ENCODE measurements at places on chromosomes 3 and 15. TPM values are rescaled to one million over a fixed set of nuclear protein-coding genes. Genes with fewer than 3 reads are reported as not detected.

Gene ARPIN
- not detected for total RNA-seq

Gene MESP2
- total RNA-seq = 0.30 TPM

Gene EFCAB12
- total RNA-seq = 0.56 TPM

Gene BNC1
- total RNA-seq = not detected

Gene STAC
- 0.26 TPM for total RNA-seq

Gene CX3CR1
- 0.14 TPM for total RNA-seq

Gene CPLX3
- not detected for total RNA-seq

Gene ARHGEF3
- 34.4 TPM for total RNA-seq

- no peak overlapping the region for H3K27ac ChIP-seq
- H3K4me3 ChIP-seq = no peak overlapping the region
- no peaks in the 10 kb centered on the region for H3K4me1 ChIP-seq
- DNase-seq = no peak
These were observed 219.4 kb upstream of the GBE1 start for GRCh38 chr3:81980596-81981494.

DNA sequence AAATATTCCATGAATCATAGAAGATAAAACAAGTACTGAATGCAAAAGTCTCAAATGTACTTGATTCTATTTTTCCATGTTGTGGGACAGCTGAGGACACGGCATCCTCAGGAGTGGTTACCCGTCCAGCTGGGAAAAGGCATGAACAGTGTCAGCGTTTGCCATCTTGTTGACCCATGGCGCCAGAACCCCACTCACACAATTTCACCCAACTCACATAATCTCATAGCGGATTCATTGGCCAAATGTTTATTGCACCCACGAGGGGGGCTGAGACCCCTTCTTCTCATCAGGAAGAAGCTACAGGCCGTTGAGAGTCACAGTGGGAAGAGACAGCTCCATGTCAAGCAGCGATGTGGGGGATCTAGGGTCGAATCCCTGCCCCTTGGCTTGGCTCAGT lies 72.9 kb downstream of the OCA2 start:
- no peak overlapping the region for H3K4me3 ChIP-seq
- H3K27me3 ChIP-seq = peaks cover 6% of the 10 kb centered on the region
- H3K36me3 ChIP-seq = no peaks in the 10 kb centered on the region
- no peak for DNase-seq

GRCh38 chr15:64224511-64224910 lies 61.7 kb upstream of the PPIB start:
- no peaks in the 10 kb centered on the region for H3K27me3 ChIP-seq
- no peak for DNase-seq
- no peak overlapping the region for H3K4me3 ChIP-seq
- H3K4me1 ChIP-seq = peaks cover 26% of the 10 kb centered on the region
- no peak overlapping the region for H3K27ac ChIP-seq

DNA sequence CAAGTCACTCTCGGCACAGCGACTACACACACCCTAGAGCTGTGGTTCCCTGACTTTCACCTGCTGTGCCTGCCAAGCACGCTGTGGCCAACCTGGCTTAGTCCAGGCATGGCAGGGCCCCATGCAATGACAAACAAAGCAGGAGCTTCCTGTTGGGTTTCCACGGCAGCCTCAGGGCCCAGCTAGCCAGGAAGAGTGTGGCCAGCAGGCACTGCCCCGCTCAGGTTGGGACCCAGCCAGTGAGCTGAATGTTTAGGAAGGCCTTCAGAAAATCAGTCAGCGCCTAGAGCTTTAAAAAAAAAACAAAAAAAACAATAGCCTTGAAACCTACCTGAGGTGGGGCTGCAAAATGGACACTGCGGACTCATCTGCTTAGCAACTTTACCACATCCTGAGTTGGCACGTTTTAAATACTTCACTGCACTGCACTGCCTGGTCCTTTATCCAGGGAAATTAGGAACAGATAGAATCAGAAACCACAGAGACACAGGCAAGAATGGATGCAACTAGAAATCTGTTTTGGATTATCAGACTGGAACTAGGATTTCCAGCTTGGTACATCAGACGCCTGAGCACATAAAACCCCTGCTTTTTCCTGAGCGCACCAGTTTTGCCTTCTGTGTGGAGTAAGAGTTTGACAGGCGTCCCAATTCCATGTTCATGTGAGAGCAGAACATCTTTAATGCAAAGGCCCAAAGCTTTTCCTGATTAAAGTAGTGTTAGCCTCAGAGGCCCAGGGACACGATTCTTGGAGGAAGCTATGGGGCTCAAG lies 36.2 kb upstream of the LDHAL6B start:
- no peak overlapping the region for H3K4me3 ChIP-seq
- H3K27me3 ChIP-seq = peaks cover 4% of the 10 kb centered on the region
- no peak for DNase-seq
- H3K4me1 ChIP-seq = peaks cover 9% of the 10 kb centered on the region
- no peaks in the 10 kb centered on the region for H3K36me3 ChIP-seq
- H3K27ac ChIP-seq = no peak overlapping the region

GRCh38 chr3:126373146-126373613 lies 16.0 kb upstream of the KLF15 start:
- H3K27ac ChIP-seq = no peak overlapping the region
- H3K36me3 ChIP-seq = no peaks in the 10 kb centered on the region
- H3K4me1 ChIP-seq = no peaks in the 10 kb centered on the region
- DNase-seq = no peak
- no peak overlapping the region for H3K4me3 ChIP-seq
- no peaks in the 10 kb centered on the region for H3K27me3 ChIP-seq

- H3K27me3 ChIP-seq = no peaks in the 10 kb centered on the region
- DNase-seq = no peak
- H3K36me3 ChIP-seq = peaks cover 3% of the 10 kb centered on the region
- peak overlapping the region; percentile 74 for H3K27ac ChIP-seq
- H3K4me3 ChIP-seq = no peak overlapping the region
These were observed 29.6 kb downstream of the CPOX start for GRCh38 chr3:98563661-98564281.

- peaks cover 4% of the 10 kb centered on the region for H3K27me3 ChIP-seq
- no peak overlapping the region for H3K4me3 ChIP-seq
- peaks cover 3% of the 10 kb centered on the region for H3K4me1 ChIP-seq
- peak; percentile 11 for DNase-seq
- H3K36me3 ChIP-seq = no peaks in the 10 kb centered on the region
These were observed 111.4 kb upstream of the TOPAZ1 start for GRCh38 chr3:44130249-44130648.

- no peaks in the 10 kb centered on the region for H3K36me3 ChIP-seq
- no peak overlapping the region for H3K27ac ChIP-seq
- peaks cover 12% of the 10 kb centered on the region for H3K27me3 ChIP-seq
These were observed 355.5 kb upstream of the ROPN1 start for GRCh38 chr3:124347418-124347817.

DNA sequence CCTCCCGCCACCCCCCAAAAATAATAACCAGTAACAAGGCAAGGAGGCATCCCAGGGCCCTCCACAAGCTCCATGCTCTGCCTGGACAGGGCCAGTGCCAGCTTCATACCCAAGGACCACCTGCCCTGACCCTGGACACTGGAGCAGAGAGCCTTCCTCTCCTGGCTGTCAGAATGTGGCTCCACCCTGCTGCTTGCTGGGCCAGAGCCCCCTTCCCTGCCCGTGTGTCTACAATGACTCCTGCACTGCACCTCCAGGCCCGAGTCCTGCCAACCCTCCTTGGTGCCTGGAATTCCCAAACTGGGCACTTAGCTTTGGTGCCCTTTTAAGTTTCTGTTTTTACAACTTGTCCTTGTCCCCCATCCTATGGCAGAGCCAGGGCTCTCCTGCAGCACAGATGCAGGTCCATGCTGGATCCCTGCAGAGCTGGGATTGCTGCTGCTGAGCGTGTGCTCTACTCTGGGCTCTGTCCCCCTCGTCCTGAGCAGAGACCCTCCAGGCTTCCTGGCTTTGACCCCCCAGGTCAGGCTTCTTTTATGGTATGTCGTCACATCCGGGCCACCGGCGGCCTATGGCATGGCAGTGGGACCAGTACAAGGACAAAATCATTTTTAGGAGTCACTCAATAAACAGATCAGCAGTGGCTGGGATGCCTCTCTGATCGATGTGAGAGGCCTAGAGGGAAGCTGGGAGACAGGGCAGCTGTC lies 11.4 kb upstream of the SNRPA1 start:
- no peak for DNase-seq
- no peaks in the 10 kb centered on the region for H3K4me1 ChIP-seq
- H3K4me3 ChIP-seq = no peak overlapping the region

GRCh38 chr3:72488738-72489035 lies 359.6 kb downstream of the SHQ1 start:
- DNase-seq = no peak
- peaks cover 46% of the 10 kb centered on the region for H3K4me1 ChIP-seq
- H3K4me3 ChIP-seq = no peak overlapping the region
- peaks cover 23% of the 10 kb centered on the region for H3K36me3 ChIP-seq
- H3K27ac ChIP-seq = peak overlapping the region; percentile 61

GRCh38 chr15:57947781-57948180 lies 117.7 kb downstream of the ALDH1A2 start:
- H3K4me1 ChIP-seq = no peaks in the 10 kb centered on the region
- peaks cover 9% of the 10 kb centered on the region for H3K27me3 ChIP-seq
- no peaks in the 10 kb centered on the region for H3K36me3 ChIP-seq
- no peak for DNase-seq

DNA sequence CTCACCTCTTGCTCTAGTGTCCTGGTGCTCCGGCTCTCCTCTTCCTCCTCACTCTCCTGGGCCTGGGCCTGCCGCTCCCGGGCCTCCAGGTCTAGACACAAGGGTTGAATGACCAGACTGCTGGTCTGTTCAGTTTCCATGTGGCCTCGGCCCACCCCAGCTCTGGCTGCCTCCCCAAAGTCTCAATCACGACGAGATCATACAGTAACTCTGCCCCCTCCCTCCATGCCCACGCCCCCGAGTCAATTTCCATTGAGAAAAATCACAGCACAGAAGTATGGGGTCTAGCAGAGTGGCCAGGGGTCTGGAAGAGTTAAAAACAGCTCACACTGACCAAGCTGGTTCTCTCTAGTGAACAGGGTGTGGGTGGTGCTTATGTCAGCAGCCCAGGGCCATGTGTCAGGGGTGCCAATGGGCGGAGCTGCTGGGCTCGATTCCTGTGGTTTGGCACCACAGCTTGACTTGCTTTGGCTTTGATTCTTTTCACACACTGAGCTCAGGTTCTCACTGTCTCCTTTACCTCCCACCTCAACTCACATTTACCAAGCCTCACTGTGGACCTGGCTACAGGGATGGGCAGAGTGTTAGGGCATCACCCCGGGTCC lies 6.9 kb downstream of the C15orf62 start:
- H3K4me1 ChIP-seq = peaks cover 9% of the 10 kb centered on the region
- peaks cover 30% of the 10 kb centered on the region for H3K36me3 ChIP-seq
- H3K4me3 ChIP-seq = no peak overlapping the region
- DNase-seq = peak; percentile 72

DNA sequence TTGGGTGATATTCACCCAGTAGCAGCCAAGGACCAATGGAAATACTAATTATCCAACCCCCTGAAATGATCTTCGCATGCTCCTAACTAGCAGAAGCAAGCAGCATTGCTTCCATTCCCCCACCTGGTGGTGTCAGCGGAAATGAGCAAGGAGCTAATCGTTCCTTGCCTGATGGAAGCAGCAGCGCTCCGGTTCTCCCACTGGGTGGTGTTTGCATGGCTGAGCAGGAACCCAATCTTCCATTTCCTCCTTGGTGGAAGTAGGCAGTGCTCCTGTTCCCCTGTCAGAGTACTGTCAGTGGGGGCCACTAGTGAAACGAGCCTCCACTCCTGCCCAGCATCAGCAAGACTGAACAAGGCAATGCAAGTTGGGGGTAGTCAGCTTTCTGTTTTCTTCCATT lies 311.5 kb downstream of the CACNA2D3 start:
- no peak overlapping the region for H3K27ac ChIP-seq
- no peaks in the 10 kb centered on the region for H3K4me1 ChIP-seq
- peak; percentile 4 for DNase-seq
- no peaks in the 10 kb centered on the region for H3K36me3 ChIP-seq

DNA sequence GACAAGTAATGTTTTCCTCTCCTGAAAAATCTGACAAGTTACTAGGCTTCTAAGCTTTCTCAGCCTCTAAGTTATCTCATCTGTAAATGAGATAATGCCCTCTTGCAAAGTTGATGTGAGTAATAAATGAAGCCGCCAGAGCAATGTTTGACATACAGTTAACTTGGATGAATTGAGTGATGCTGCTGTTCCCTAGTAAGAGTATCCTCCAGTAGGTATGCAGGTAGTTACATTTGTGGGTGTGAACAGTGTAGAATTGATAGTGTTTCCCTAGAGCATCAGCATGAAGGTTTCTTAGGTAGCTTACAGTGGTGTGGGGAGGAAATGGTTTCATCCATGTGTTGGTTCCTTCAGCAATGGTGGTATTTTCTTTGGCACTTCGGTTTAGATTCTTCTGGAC lies 3.4 kb downstream of the ATP2C1 start:
- H3K27me3 ChIP-seq = no peaks in the 10 kb centered on the region
- no peak overlapping the region for H3K27ac ChIP-seq
- DNase-seq = no peak
- peaks cover 6% of the 10 kb centered on the region for H3K36me3 ChIP-seq
- no peak overlapping the region for H3K4me3 ChIP-seq
- H3K4me1 ChIP-seq = peaks cover 53% of the 10 kb centered on the region

- H3K36me3 ChIP-seq = no peaks in the 10 kb centered on the region
- no peak overlapping the region for H3K27ac ChIP-seq
- no peaks in the 10 kb centered on the region for H3K27me3 ChIP-seq
- peaks cover 6% of the 10 kb centered on the region for H3K4me1 ChIP-seq
- no peak overlapping the region for H3K4me3 ChIP-seq
- peak; percentile 69 for DNase-seq
These were observed 46.8 kb downstream of the CYP11A1 start for GRCh38 chr15:74320352-74321247.

- H3K4me3 ChIP-seq = no peak overlapping the region
- H3K27ac ChIP-seq = no peak overlapping the region
- H3K36me3 ChIP-seq = no peaks in the 10 kb centered on the region
- no peaks in the 10 kb centered on the region for H3K4me1 ChIP-seq
- H3K27me3 ChIP-seq = peaks cover 10% of the 10 kb centered on the region
These were observed 193.3 kb upstream of the CTDSPL start for GRCh38 chr3:37668431-37668817.

DNA sequence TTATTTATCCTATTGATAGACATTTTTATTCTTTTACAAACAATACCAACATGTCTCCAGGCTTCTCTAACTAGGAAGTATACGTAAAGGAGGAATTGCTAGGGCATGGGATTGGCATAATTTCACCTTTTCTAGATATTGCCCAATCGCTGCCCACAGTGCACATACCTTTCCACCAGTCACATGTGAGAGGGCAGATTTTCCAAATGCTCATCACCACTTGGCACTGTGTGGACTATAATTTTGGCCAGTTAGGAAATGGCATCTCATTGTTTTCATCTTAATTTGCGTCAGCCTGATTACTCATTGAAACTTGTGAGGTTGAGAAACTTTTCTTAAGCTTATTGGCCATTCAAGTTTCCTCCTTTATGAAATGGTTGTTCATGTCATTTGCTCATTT lies 57.4 kb upstream of the POLR2M start:
- no peak for DNase-seq
- peaks cover 2% of the 10 kb centered on the region for H3K4me1 ChIP-seq
- H3K27ac ChIP-seq = no peak overlapping the region
- H3K4me3 ChIP-seq = no peak overlapping the region

DNA sequence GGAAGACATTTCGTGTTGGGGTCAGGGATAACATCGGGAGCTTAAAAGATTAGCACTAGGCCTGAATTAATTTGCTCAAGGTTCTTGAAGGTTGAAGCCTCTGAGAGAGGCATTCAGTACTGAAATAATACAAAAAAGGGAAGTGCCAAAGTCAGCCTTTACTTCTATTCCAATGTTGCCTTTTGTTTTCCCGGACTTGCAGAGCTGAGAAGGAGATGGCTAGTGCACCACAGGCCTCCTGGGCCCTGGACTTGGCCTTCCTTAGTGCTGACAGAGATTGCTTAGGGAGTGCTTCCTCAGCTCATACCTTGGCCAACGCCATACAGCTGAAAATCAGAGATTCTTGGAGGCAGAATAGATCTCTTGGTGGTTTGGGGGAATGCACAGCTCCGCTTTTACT lies 333.6 kb upstream of the TBL1XR1 start:
- no peaks in the 10 kb centered on the region for H3K27me3 ChIP-seq
- H3K4me1 ChIP-seq = peaks cover 9% of the 10 kb centered on the region
- no peak overlapping the region for H3K4me3 ChIP-seq
- no peaks in the 10 kb centered on the region for H3K36me3 ChIP-seq
